Vagina (tissue), 2 donors: ENCODE measurements at places on chromosomes 12 and 14. TPM values are rescaled to one million over a fixed set of nuclear protein-coding genes. Genes with fewer than 3 reads are reported as not detected.

DNA sequence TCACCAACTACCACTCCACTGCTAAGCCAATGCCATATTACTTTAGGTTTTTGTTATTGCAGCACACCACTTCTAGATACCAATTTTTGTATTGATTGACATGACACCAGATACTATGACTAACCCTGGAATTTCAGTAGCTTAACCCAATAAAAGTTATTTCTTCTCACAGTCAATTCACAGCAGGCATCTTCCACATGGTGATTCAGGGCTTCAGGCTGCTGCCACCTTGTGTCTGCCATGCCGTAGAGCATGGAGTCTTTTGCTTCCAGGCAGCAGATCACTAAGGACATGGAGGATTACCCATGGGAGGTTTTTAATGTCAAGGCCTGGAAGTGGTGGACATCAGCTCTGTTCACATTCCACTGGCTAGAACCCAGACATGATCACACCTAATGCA, 56.4 kb upstream of the LTA4H start:
- H3K27me3 ChIP-seq = no peaks in the 10 kb centered on the region
- no peak overlapping the region for H3K4me3 ChIP-seq
- no peaks in the 10 kb centered on the region for H3K36me3 ChIP-seq
- DNase-seq = no peak
- no peaks in the 10 kb centered on the region for H3K4me1 ChIP-seq

GRCh38 chr12:133251732-133252131, 16.1 kb upstream of the ANHX start:
- H3K4me1 ChIP-seq = no peaks in the 10 kb centered on the region
- no peak for DNase-seq
- H3K36me3 ChIP-seq = no peaks in the 10 kb centered on the region
- H3K27me3 ChIP-seq = no peaks in the 10 kb centered on the region
- H3K27ac ChIP-seq = no peak overlapping the region
- no peak overlapping the region for H3K4me3 ChIP-seq

Gene P2RX7
- 8.6 TPM for total RNA-seq

DNA sequence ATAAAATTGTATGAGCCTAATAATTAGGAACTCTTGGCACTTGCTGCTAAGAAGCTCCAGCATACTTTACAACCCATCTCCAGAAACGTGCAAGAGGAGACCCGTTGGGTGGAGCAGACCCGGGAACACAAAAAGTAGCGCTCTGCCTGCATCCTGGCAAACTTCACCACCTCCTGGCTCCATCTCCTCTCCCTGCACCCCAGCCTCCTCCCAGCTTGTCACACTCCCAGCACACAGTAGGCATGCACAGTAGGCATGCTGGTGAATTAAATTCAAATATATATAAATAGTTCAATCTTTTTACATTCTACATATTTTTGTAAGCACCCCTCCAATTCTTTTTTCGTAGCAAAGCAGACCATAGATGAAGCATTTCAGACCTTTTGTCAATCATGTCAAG, 1.2 kb downstream of the VSIG10 start:
- no peaks in the 10 kb centered on the region for H3K27me3 ChIP-seq
- H3K27ac ChIP-seq = peak overlapping the region; percentile 85
- peaks cover 19% of the 10 kb centered on the region for H3K4me1 ChIP-seq

DNA sequence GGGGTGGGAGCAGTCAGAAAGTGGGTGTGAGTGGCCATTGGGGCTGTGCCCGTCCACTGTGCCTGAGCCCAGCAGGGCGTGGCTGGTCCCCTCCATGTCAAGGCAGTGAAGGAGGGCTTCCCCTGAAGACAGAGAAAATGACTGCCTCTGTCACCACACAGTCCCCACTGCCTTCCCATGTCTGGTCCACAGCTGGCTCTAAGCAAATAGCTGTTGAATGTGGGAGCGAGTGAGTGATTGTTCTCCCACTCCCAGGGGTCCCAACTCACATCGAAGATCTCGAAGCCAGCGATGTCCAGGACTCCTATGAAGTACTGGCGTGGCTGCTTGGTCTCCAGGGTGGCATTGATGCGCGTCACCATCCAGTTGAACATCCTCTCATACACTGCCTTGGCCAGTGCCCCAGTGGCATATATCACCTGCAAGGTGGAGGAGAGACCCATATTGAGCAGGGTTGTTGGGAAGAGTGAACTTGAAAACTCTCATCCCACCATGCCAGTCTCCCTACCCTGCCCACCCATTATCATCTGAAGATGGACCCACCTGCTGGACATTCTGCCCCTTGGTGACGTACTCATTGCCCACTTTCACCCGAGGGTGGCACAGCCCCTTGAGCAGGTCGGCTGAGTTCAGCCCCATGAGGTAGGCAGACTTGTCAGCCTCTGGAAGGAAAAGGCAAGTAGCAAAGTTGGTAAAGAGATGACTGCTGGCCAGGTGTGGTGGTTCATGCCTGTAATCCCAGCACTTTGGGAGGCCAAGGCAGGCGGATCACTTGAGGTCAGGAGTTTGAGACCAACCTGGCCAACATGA, 6.6 kb downstream of the MYH7 start:
- H3K27me3 ChIP-seq = no peaks in the 10 kb centered on the region
- DNase-seq = no peak
- no peak overlapping the region for H3K4me3 ChIP-seq
- no peaks in the 10 kb centered on the region for H3K36me3 ChIP-seq
- H3K27ac ChIP-seq = no peak overlapping the region

DNA sequence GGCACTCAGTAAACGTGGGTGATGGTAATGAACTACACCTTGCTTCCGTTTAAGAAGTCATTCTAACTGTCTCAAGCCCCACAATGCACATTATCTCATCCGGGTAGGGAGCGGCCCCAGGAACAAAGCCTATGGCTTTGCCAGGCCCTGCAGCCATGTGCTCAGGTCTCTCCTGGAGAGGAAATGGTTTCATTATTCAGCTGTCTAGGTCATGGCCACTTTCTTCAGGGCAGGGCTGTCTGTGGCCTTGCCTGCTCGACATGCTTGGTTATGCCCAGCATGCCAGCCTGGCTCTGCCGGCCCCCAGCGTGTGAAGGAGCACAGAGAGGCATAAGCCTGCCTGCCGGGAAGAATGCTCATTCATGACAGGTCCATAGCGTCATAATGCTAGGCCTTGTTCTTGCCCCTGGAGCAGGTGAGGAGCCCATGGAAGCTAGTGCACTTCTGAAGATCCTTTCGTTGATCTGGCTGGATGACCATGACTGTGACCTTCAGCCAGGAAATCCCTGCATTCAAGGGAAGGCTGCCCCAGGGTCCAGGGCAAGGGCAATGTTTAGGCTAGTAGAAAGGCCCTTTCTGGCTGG, 26.3 kb upstream of the FOS start:
- peaks cover 28% of the 10 kb centered on the region for H3K4me1 ChIP-seq
- peak overlapping the region; percentile 10 for H3K27ac ChIP-seq
- no peak overlapping the region for H3K4me3 ChIP-seq

Gene FOXN4
- total RNA-seq = not detected

- H3K27ac ChIP-seq = no peak overlapping the region
- no peak overlapping the region for H3K4me3 ChIP-seq
- H3K4me1 ChIP-seq = no peaks in the 10 kb centered on the region
- DNase-seq = no peak
Measured at GRCh38 chr14:103808403-103809001, 38.9 kb downstream of the PPP1R13B start.

DNA sequence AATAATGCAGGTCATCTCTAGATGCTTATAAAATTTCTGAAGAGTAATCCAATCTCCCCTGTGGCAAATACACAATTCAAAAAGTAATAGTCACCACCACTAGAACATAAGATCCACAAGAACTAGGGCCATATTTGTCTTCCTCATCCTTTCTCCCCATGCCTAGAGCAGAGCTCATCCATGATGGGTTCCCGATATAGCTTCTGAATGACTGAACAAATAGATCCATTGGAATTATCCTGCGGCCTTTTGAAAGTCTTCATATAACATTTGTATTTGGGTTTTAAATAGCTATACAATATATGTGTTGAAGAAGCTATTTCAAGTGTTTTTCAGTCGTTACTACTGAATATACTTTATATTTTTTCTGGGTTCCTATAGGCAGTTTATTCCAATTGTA, 5.7 kb downstream of the DCN start:
- no peak overlapping the region for H3K4me3 ChIP-seq
- peaks cover 7% of the 10 kb centered on the region for H3K4me1 ChIP-seq
- no peaks in the 10 kb centered on the region for H3K27me3 ChIP-seq
- no peaks in the 10 kb centered on the region for H3K36me3 ChIP-seq
- DNase-seq = no peak

- H3K4me1 ChIP-seq = no peaks in the 10 kb centered on the region
- H3K4me3 ChIP-seq = no peak overlapping the region
- no peak for DNase-seq
- no peaks in the 10 kb centered on the region for H3K36me3 ChIP-seq
- H3K27ac ChIP-seq = no peak overlapping the region
Measured at GRCh38 chr12:31687101-31687527, 27.6 kb downstream of the ETFBKMT start.

Gene OTUB2
- 1.7 TPM for total RNA-seq

DNA sequence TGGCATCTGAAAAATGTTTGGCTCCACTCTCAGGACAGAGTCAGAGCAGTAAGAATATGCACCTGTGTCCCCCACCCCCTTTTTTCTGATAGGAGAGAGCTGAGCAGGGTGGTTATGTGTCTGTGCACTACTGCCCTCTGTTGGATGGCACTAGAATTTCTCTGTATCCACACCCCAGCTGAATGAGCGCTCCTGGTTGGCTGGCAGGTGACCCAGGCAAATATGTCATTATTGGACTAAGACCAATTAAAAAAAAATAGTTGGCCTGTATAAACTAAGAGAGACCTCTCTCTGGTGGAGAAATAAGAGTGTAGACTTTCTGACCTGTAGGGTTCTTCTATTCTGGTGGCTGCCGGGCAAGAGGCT, 107.0 kb downstream of the PTCSC3 start:
- H3K4me3 ChIP-seq = no peak overlapping the region
- no peaks in the 10 kb centered on the region for H3K4me1 ChIP-seq
- H3K27me3 ChIP-seq = no peaks in the 10 kb centered on the region

Gene ZNF740
- 12.8 TPM for total RNA-seq

DNA sequence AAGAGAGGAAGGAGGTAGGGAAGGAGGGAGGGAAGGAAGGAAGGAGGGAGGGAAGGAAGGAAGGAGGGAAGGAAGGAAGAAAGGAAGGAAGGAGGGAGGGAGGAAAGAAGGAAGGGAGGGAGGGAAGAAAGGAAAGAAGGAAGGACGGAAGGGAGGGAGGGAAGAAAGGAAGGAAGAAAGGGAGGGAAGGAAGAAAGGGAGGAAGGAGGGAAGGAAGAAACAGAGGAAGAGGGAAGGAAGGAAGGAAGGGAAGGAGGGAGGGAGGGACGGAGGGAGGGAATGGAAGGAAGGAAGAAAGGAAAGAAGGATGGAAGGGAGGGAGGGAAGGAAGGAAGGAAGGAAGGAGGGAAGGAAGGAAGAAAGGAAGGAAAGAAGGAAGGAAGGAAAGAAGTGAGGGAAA, 22.4 kb upstream of the CCDC63 start:
- no peaks in the 10 kb centered on the region for H3K36me3 ChIP-seq
- no peak for DNase-seq
- H3K27me3 ChIP-seq = no peaks in the 10 kb centered on the region
- no peak overlapping the region for H3K4me3 ChIP-seq

- no peaks in the 10 kb centered on the region for H3K4me1 ChIP-seq
- no peak for DNase-seq
- no peaks in the 10 kb centered on the region for H3K36me3 ChIP-seq
Measured at GRCh38 chr12:80763874-80764273, 47.2 kb downstream of the MYF5 start.

- H3K27ac ChIP-seq = peak overlapping the region; percentile 70
- H3K4me3 ChIP-seq = peak overlapping the region; percentile 78
- peak; percentile 92 for DNase-seq
Measured at GRCh38 chr12:113359133-113359938, 949 bp downstream of the PLBD2 start.

DNA sequence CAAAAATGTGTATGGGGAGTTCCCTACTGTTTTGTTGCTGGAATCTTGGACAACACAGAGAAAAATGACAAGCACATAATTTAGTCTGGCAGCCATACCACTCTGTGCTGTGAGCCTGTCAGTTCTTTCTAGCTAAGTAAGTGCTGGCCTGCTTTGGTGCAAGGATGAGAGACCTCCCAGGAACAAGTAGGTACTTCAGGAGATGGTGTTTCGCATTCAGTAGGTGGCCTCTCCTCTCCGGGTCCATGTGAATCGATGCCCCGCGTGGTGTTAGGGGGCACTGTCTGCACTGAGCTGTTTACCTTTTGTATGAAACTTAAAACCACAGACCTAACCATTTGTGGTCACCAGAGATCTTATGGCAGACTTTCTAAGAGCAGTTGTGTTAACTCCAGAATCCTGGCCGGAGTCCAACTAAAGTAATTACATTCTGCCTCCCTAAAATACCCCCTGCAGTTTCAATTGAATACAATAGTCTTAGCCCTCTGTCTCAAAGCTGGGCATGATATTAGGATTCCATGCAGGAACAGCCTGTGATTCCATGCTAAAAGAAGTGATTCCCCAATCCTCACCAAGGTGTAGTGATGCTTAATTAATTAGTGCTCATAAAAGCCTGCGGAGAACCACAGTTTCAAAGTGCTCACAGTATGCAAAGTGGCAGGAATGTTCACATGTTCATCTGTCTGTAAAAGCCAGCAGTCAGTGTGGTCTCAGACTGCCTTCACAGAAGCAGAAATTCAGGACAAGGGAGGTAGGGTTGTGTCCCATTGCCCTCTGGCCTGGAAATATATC, 64.2 kb downstream of the LLPH start:
- no peaks in the 10 kb centered on the region for H3K4me1 ChIP-seq
- H3K36me3 ChIP-seq = no peaks in the 10 kb centered on the region
- H3K27me3 ChIP-seq = no peaks in the 10 kb centered on the region
- H3K27ac ChIP-seq = no peak overlapping the region

DNA sequence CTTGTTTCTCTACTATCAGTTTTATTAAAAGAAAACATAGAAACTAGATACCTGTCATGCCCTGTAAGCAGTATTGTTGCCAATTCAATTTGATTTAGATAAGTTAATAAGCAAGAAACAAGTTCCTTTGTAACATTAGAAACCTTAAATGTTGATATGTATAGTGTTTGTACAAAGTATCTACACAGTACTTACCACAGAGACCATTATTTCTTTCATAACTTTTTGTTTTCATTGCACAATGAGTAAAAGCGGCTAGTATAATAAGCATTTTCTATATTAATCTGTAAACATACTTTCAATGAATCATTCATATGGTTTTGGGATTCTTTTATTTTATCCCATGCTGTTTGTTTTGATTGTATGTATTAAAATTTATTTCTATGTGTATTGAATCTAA, 305.1 kb downstream of the TTC6 start:
- H3K4me1 ChIP-seq = no peaks in the 10 kb centered on the region
- no peak overlapping the region for H3K27ac ChIP-seq
- H3K4me3 ChIP-seq = no peak overlapping the region
- no peaks in the 10 kb centered on the region for H3K36me3 ChIP-seq
- H3K27me3 ChIP-seq = no peaks in the 10 kb centered on the region

DNA sequence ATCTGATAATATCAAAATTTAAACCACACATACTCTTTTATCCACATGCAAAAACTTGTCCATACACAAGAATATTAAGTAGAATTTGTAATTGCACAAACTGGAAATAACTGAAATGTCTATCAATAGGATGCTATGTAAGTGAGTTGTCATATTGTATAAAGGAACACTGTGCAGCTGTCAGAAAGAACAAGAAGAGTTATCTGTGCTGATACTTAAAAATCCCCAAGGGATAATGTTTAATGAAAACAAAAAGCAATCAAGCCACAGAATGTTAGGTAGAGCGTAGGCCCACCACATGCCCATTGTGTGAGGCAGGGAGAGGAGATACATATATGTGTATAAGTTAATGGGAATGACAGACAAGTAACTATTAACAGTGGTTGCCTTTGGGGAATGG, 25.9 kb upstream of the HIGD1C start:
- H3K27ac ChIP-seq = peak overlapping the region; percentile 91
- H3K27me3 ChIP-seq = no peaks in the 10 kb centered on the region
- H3K36me3 ChIP-seq = peaks cover 15% of the 10 kb centered on the region
- H3K4me1 ChIP-seq = peaks cover 56% of the 10 kb centered on the region
